ENCODE measurements at places on chromosomes 11 and 22.

DNA sequence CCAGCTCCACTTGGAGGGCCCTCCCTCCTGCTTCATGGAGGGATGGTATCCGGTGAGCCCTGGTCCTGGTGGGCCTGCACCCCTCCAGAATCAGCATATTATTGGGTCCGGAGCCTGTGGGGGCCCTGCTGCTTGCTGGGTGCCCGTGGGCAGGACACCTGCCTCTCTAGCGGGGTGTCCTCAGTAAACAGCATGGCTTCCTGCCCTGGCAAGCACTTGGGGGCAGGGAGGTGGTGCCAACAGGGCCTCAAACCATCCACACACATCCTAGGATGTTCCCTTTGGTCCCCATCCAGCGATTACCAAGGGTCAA lies 108.3 kb downstream of the CTTN start:
- no peak for DNase-seq

DNA sequence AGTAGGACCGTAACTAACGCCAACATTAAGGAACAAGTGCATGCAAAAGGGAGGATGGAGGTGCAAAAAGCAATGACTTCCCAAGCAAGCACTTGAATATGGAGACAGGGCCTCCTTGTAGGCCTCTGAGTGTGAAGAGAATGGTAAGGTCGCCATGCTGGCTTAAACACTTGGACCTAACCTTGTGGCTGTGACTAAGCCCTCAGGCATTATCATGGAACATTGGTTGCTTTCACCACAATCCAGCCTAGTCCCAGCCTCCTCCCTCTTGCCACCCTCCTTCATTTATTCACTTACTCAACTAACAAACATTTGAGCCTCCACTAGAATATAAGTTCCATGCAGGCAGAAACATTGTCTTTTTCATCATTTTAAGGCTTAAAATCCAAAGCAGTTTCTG lies 11.9 kb upstream of the SYTL2 start:
- DNase-seq: no peak

GRCh38 chr22:40452730-40453487 lies 82.5 kb downstream of the SGSM3 start:
- DNase-seq: no peak

DNA sequence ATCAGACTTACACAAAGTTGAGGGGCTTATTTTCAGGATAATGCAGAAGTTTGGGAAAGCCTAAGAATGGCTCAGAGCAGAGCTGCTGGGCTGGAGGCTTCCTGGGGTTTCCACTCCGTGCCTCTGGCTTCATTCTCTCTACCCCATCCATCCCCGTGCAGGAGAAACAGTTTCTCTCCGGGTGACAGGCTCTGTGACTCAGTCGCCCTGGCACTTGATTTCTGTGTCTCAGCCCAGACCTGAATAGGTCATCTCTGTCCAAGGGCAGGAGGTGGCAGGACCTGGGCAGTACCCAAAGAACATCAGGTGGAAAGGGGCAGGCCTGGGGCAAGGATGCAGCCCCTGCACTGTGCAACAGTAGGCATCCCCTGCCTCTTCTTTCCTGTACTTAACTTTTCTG lies 38.4 kb upstream of the RTL6 start:
- DNase-seq: no peak

GRCh38 chr22:46611189-46611588 lies 9.0 kb upstream of the GRAMD4 start:
- DNase-seq: no peak

DNA sequence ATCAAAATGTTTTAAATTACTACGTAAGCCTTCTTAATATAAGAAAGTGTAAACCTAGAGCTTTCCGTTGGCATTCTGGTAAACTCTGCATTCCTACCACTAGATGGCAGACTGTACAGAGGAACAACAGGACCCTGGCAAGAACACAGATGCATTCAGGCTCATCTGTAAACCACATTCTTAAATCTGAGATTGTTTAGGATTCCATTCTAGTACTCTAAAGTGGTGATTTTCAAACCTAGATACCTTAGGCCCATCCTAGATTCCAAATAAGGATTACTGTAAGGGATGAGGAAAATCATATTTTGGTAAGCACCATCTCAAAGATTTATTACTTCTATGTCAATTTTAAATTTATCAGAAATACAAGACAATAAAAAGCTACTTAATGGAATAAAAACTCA lies 26.9 kb downstream of the PICALM start:
- DNase-seq: peak; percentile 89

- no peak for DNase-seq
Measured at GRCh38 chr22:43956805-43957463, 1.7 kb downstream of the SAMM50 start.

DNA sequence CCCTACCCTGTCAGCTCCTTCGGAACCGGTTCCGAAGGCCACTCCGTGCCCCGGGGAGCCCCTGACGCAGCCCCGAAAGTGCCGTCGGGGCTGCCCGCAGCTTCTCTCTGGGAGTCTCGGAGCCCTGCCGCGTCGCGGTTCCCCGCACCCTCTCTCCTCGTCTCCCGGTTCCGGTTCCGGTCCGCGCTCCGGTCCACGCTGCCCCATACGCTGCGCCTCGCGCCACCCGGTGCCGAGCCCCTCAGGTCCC lies 618 bp downstream of the MTA2 start:
- DNase-seq: peak; percentile 60

- DNase-seq: no peak
Measured at GRCh38 chr11:113689768-113690618, 16.1 kb downstream of the TMPRSS5 start.

DNA sequence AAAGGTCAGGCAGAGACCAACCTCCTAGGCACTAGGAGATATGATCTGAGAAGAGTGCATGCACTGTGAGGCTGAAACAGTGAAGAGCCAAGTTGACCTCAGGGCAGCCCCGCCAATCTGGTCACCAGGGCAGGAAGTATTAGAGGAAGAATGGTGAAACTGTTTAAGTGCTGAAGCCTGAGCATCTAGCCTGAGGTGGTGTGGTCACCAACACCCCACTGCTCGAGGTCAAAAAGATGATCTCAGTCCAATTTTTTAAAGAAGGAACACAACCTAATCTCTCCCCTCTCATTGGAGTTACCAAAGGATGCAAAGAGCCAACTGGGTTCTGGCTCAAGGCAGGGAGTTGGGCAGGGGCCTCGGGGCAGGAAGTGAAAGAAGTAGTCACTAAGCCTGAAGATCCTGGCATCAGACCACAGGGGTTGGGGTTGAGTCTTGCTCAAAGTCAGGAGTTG lies 4.0 kb downstream of the APBB1 start:
- DNase-seq: peak; percentile 23

DNA sequence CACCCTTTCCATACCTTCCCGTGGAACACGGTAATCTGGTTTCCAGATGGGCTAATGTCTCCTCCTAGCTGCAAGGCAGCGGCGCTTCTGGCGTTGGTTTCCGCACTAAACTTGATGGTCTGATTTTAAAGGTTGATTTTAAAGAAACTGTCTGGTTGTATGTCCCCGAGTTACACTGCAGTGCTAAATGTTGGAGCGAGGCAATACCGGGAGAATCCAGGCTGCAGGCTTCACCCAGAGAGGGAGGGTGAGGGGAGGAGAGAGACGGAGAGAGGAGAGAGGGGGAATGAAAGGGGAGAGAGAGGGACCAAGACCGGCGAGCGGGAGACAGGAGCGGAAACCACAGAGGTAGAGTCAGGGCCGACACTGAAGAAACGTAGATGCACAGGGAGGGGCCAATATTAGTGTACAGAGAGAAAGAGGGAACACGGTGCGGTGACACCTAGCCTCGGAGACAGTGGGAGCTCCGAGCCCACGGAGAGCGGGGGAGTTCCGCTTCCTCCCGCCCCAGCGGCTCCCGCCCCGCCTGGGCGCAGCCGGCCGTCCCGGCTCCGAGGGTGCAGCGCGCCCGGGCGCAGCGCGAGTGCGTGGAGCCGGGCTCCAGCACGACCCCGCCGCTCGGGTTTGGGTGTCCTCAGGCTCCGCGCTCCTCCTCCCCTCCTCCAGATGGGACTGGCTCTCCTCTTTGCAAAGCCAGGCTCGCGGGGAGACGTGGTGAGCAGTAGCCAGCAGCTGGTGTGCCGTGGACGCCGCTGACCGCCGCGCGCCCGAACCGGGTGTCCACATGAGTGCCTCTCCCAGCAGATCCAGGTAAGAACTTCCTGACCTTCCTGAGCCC lies 71.9 kb upstream of the GRAMD1B start:
- DNase-seq: peak; percentile 11

DNA sequence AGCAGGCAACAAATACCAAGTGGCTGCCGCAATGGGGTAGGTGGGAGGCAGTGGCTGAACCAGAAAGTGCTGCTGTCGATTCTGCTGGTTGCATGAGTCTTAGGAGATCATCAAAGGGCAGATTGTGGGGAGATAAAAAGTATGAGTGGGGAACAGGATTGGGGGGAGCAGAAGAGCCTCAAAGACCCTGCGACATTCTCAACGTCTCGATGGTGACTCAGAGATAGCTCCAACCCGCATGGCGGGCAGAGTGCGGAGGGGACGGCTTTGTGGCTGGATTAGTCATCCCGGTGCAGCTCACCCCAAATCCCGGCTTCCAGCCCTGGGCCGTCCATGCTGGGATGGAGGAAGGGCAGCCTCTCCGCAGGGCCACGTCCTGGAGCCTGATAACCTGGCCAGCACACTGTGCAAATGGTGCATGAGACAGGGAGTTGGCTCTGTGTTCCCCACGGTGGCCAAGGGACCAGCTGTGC lies 11.6 kb upstream of the RTN4R start:
- peak; percentile 91 for DNase-seq

DNA sequence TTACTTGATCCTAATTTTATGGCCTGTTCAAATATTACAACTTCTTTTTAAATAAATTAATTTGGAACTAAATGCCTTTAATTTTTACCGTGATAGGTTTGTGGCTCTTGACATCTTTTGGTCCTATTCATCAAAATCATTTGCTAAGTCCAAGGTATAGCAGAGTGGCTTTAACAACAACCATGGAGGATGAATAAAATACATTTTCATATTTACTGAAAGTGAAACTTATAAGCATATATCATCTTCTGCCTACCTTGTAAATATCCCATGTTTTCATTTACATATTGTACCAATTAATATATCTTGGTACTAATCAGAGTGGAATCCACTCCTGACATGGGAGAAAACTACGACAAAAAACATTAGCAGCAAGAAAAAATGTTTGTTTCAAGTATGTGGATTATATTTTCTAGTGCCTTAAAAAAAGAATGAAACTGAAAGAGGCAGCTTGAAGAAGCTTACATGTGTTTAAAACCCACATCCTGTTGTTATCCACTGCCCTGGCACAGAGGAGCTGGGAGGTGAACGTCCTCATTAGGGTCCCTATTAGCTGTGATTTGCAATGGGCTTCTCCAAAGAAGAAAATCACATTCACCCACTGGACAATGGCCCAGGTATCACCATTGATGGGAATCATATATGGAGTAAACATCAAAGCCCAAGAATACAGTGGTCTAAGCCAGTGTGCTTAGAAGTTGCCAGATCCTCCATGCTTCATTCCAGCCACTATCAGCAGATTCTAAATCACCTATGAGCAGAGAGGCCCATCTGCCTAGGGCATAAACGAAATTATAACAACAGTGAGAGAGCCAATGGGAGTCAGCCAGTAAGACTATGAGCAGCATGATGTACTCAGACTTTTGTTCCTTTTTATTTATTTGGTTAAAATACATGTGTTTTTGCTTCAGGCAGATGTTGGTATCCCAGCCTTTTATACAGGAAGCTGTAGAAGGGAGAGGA lies 84.7 kb downstream of the MAML2 start:
- DNase-seq: peak; percentile 67
